ENCODE measurements at places on chromosomes 13 and 19.

DNA sequence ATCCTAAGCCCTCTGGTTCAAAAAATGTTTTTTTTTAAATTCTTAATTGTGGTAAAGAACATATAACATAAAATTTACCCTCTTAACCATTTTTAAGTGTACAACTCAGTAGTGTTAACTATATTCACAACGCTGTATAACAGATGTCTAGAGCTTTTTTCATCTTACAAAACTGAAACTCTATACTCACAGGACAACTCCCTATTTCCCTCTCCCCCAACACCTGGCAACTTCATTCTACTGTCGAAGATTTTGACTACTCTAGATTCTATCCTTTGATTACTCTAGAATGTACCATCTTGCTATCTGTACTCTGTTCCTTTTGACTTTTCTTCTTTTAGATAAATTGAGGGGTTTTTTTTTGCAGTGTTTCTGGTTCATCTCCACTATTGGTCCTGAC lies 200.4 kb downstream of the KLF12 start:
- no peak for DNase-seq

- DNase-seq, result no peak
Observed at GRCh38 chr19:2139385-2140137, 11.8 kb downstream of the AP3D1 start.

DNA sequence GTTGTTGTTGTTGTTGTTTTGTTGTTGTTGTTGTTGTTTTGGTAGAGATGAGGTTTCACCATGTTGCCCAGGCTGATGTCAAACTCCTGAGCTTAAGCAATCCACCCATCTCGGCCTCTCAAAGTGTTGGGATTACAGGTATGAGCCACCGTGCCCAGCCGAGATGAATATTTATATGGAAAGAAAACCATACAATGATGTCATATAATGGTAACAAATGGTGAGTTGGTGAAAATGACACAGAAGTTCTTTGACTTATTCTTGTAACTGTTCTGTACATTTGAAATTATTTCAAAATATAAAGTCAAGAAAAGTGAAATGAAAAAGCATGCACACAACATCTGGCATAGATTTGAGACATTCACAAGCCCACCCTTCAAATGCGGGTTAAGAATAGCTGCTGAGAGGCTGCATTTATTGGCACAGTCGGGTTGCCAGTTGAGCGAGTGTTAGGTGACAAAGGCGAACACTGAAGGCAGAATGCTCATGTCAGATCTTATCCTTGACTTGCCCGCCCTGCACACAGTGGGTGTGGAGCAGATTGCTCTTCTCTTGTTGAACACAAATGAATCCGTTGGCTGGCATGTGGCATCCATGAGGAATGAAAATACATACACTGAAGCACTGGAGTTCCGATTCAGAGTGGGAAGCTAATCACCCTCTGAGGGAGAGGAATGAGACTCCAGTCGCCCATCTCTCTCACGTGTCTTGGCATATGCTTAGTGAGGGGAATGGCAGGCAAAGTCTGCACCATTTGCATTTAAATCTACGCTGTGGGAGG lies 15.8 kb upstream of the UBE2S start:
- DNase-seq, result no peak

- no peak for DNase-seq
Observed at GRCh38 chr13:49351871-49352270, 92.0 kb downstream of the CAB39L start.

DNA sequence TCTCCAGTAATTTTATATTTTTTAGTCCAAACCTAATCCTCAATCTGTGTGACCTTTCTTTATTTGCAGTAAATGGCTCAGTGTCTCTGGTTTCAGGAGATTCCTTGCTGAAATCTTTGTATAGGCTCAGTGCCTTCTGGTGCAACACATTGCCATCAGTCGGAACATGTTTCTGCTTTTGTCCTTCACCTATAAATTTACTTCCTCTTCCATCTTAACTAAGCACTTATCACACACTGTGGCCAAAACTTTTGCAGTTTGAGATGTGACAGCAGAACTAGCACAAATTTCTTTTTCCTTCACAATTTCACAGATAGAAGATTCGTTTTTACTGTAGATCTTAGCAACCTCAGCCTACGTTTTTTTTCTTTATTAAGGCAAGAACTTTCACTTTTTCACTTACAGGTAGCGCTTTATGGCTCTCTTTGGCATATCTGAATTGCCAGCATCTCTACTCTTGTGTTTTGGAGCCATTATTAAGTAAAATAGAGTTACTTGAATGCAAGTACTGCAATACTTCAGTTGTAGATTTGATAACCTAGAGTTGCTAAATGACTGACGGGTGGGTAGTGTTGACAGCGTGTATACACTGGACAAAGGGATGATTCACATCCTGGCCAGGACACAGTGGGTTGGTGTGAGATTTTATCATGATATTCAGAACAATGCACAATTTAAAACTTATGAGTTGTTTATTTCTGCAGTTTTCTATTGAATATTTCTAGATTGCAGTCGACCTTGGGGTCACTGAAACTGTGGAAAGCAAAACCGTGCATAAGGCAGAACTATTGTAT lies 44.3 kb downstream of the NDFIP2 start:
- DNase-seq, result no peak

GRCh38 chr13:59086147-59086546 lies 1077.6 kb downstream of the DIAPH3 start:
- DNase-seq, result peak; percentile 92

- no peak for DNase-seq
Observed at GRCh38 chr13:23714672-23715071, 144.5 kb downstream of the TNFRSF19 start.

GRCh38 chr19:18896421-18896841 lies 473 bp upstream of the CERS1 start:
- no peak for DNase-seq

- peak; percentile 56 for DNase-seq
Observed at GRCh38 chr19:50357178-50358100, 8.0 kb downstream of the NAPSA start.

- no peak for DNase-seq
Observed at GRCh38 chr19:6464070-6464873, at the start of gene CRB3. Gene CRB3, plus strand, starts transcription at chr19:6464271. Its CDS starts 431 bp downstream, at chr19:6464702.

DNA sequence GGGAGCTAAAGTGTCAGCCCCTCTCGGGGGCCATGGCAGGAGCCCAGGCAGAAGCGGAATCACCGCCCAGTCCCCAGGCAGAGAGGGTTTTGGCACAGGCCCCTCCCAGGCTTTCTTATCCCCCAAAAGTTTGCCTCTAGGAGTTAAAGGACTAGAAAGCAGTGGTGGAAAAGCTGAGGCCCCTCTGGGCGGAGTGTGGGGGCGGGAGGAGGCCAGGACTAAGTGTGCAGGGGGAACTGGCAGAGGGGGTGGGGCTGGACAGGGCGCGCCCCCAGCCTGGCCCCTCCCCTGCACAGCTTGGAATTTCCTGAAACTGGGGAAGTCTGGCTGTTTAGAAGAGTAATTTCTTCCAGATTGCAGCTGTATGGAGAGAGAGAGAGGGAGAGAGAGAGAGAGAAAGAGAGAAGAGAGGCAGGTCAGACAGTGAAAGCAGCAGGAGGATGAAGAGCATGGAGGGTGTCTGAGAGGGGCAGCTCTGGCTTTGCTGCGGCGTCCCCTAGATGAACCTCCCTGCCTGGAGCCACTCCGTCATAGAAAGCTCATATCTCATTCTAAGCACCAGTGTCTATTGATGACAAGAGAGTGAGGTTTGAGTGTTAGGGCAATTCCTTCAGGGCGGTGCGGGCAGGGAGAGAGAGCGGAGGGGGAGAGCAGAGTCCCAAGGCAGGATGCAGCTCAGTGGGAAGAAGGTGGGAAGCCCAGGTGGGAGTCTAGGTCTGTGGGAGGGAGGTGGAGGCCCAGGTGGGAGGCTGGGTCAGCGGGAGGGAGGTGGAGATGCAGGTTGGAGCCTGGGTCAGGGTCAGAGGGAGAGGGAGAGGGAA lies at the start of gene CDC42EP5:
CDC42EP5 (minus strand) TSS at position 226 of the 821 bp plus-strand sequence. CDS start 7,749 bp downstream, outside the sequence.
- DNase-seq, result peak; percentile 93

DNA sequence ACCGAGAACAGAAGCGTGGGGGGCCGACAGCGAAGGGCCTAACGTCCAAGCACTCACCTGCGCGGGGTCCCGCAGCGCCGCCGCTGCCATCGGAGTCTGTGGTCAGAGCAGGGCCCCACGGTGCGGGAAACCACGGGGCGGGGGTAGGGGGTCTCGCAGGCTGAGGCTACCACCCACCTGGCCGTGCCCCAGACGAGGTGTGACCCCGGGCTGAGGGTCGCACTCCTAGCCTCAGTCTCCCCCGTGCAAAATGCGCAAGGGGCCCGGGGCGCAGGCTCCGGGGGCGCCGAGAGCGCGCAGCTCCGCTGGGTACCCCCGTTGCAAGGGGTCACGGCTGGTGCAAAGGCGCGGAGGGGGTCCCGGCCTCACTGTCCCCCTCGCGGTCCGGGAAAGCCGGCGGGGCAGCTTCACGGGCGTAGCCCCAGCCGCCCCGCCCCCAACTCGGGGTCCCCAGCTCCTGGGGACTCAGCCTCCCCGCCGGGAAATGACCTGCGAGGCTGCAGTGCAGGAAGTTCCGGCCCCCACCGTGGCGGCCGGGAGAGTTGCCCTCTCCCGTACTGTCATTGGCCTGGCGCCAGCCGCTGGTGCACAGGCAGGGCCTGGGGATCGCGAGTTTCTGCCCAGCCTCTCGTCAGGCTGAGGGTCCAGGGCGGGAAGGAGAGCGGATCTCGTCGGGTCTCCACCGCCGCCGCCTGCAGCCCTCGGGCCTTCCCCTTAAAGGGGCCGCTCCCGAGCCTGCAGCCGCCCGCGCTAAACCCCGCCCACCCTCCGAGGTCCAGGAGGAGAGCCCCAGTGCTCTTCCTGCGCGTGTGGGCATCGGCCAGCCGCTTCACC lies at the start of gene ZNF792:
ZNF792 (minus strand) TSS at position 657 of the 834 bp plus-strand sequence; CDS start at position 90, 567 bp downstream.
- DNase-seq, result peak; percentile 42

DNA sequence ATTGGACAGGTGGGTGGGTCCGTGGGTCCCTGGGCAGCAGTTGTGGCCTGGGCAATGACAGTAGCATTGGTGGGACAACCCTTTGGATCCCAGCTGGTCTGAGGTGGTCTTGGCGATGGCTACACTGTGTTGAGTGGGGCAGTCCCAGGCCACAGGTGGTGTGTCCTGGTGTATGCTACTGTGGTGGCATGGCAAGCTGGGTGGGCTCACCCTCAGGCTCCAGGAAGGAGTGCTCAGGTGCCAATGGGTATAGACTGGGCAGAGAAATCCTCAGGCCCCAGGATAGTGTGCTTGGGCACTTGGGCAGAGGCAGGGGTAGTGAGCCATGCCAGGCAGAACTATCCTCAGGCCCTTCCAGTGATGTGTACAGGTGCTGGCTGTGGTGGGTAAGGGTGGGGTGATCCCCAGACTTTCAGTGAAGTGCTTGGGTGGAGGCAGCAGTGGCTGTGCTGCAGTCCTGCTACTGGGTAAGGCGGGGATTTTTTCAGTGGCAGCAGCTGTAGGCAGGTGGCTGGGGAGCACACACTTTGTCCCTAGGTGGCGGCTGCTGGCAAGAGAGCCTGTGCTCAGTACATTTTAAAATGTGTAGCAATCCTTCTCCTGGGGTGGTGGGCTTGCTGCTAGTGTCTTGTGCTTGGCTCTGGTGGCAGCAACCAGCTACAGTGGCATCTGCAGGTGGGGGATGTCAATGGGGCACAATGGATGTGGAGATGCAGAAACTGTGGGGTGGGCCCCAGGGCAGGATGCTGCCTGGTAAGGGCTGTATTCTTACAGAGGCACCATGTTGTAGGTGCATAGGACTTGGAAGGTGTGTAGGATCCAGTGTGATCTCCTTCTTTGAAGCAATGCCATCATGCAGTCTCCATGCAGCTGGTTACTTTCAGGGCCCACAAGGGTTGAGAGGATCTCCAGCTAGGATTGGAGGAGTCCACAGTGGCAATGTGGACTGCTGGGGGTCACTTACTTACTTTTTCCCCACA lies 64.9 kb downstream of the DNAJC3 start:
- DNase-seq, result no peak

- DNase-seq, result no peak
Observed at GRCh38 chr13:33410619-33411018, 125.1 kb upstream of the STARD13 start.

All from fibroblast of skin of right biceps (primary cell).